ENCODE measurements at places on chromosomes 3 and 15.

- no peak for DNase-seq
Measured at GRCh38 chr3:142644502-142644901, 48.3 kb downstream of the PLS1 start.

DNA sequence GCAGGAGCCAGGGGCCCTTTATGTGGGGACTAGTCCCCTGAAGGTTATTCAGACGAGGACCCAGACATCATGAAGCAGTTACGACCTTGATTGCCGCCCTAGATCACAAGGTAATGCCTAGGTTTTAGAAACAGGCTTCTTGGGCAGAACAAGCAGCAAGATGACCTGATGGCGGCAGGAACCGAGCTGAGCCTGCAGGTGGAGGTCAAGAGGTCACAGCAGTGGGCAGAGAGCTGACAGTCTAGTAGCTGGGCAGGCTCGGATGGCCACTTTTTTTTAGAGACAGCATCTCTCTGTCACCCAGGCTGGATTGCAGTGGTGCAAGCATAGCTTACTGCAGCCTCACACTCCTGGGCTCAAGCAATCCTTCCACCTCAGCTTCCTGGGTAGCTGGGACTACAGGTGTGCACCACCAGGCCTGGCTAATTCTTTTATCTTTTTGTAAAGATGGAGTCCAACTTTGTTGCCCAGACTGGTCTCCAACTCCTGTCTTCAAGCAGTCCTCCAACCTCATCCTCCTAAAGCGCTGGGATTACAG is 83.5 kb upstream of the ABHD17C start:
- DNase-seq: no peak

GRCh38 chr3:138356730-138357405 is 8.5 kb downstream of the MRAS start:
- DNase-seq: no peak

GRCh38 chr15:36175186-36175740 is 404.2 kb upstream of the CDIN1 start:
- DNase-seq: no peak

- no peak for DNase-seq
Measured at GRCh38 chr3:159866201-159866746, 122.4 kb upstream of the IL12A start.

- DNase-seq: no peak
Measured at GRCh38 chr15:41278319-41278718, 47.3 kb downstream of the CHP1 start.

DNA sequence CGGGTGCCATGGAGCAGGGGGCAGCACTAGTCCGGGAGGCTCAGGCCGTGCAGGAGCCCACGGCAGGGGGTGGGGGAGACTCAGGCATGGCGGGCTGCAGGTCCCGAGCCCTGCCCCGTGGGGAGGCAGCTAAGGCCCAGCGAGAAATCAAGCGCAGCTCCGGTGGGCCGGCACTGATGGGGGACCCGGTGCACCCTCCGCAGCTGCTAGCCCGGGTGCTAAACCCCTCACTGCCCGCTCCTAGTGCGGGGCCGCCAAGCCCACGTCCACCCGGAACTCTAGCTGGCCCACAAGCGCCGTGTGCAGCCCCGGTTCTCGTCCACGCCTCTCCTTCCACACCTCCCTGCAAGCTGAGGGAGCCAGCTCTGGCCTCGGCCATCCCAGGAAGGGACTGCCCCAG is 49.6 kb upstream of the SOX14 start:
- DNase-seq: no peak

DNA sequence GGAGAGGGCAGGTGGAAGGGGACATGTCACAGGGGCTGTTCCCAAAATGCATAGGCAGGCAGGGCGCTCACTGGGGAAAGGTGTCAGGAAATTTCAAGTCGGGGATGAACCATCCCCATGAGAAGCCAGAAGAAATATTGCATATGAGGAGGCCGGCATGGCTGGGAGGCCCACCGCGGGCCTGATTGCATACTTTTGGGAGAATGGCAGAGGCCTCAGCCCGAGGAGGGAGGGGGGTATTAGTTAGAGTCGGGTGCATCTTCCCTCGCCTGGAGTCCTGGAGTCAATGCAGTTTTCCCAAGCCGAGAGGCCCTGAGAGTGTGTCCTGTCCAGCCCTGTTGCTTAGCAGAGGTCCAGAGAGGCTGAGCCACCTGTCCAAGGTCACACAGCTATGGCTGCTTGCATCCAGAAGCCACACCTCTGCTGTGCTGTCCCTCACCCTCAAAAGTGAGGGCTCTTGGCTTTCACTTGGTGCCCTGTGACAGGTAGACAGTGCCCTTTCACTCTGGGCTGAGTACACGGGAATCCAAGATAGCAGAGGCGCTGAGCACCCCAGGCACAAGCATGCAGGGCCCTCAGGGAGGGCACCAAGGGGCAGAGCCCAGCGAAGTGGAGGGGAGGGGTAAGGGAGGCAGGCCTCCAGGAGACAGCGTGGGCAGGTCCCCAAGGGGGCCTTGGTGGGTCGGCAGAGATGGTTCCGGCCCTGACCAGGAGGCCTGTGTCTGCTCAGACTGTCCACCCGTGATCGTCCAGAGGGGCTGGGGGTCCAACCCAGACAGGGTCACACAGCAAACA is 48.5 kb downstream of the GRIP2 start:
- DNase-seq: no peak

DNA sequence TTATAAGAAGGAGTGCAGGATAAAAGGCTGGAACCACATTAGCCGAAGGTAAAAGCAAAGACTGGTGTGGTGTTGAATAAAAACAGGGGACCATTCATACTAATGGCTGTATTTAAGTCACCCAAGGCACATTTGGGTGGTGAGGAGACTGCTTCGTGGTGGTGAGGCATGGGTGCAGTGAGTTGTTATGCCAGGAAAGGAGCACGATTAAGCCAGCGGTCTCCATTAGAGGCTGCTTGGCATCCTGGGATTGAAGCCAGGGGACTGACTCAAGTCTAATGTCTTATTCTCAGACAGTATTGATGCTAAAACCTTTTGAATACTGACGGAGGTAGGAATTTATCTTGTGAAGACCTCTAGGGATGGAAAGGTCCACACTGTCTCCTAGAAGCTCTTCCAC is 21.9 kb downstream of the FEM1B start:
- no peak for DNase-seq

DNA sequence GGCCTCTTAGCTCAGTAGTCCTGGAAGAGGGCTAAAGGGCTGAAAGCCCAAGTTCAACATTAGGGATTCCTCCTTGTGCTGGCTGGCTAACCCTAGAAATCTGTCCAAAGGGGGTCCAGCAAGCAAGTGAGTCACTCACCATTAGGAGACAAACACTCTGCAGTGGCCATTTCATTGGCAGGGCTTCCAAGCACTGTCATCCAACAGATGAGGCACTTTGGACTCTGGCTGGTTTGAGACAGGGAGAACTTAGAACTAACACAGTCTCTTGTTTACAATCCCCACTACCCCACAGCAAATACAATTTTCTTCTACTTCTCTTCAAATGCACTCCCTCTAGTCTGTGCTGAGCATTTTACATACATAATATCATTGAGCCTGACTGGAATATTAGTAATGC is 10.1 kb upstream of the WNT5A start:
- no peak for DNase-seq

DNA sequence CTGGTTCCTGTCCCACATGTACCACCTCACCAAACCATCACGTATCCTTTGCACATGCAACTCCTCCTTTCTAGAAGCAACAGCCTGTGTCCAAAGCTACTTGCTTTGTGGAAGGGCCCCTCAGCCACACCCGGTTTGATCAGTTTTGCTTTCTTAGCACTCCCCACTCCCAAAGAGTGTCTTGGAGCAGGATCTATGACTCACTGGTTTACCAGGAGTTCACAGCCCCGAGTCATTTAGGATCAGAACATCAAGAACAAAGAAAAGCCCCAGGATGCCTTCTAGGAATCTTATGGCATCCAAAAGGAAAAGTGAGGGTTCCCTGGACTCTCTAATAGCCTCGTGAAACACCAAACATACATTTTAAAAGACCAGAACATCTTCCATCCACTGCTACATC is 50.7 kb upstream of the IGF1R start:
- DNase-seq: no peak

DNA sequence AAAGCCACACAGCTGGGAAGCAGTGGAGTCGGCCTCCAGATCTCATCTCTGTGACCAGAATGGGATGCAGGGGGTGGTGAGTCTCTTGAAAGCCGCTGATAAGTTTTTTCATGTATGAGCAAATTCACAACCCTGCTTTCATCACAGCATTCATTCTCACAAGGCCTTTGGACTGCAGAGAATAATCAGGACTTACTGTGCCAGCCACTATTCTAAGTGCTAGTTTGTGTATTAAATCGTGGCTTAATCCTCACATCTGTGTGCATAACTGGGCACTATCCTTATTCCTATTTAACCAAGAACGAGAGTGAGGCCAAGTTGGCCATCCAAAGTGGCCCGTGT is 64.2 kb upstream of the POLG start:
- DNase-seq: no peak

GRCh38 chr3:53190659-53191058 is 29.6 kb downstream of the PRKCD start:
- no peak for DNase-seq

DNA sequence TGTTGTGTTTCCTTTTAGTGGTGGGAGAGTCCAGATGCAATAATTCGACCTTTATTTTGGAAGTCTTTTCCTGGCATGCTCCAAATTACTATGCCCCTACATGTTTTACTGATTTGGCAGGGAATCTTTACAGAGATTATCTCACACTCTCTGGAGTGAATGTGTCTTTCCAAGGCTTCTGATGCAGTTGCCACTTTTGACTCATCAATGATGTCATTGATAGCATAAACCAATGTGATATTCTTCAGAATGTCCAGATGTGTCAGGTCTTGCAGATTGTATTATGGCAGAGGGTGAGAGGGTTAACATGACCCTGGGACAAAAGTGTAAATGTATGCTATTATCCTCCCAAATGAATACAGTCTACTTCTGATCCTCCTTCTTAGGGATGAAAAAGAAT is 9.7 kb downstream of the RTP4 start:
- DNase-seq: no peak

DNA sequence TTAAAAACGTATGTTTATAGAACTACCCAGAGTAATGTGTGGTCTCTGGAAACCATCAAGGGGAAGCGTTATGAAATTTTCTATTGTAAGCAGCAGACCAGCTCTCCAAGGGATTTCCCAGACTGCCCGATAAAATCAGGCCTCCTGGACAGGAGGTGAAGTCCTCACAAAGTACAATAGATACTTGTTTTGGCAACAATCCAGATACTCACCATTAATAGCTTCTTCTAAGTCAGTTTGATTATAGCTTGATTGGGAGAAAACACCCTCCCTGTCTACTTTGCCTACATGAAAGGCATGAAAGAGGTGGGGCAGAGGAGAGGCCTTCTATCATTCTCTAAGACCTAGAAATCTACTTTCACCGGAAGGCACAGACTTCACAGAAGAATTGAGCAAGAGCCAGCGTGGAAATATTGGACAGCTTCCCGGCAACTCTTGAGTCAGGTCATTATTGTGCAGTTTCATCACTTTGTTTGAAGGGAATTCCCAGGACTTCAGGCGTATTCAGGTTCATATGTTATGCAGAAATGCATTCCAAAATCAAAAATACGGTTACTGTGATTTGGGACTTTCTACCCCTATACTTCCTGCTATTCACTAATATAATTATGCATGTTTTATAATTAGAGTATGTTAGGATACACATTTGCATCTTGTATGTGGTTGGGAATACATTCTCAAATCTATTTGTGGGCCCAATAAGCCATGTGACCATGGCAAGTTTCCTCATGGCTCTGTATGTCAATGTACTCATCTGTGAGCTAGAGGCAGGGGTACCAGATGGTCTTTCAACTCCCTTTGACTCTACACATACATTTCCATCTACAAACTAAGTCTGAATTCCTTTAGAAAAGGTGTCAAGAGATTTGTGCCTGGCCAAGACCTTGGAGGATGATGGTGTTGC is 103.5 kb downstream of the CD47 start:
- no peak for DNase-seq

- no peak for DNase-seq
Measured at GRCh38 chr3:13879946-13880810, at the start of gene WNT7A. TSS of gene WNT7A (minus strand) at chr3:13880071. CDS start at chr3:13879816, 255 bp downstream.

- DNase-seq: no peak
Measured at GRCh38 chr3:54654776-54655175, 273.1 kb downstream of the LRTM1 start.

GRCh38 chr15:67396114-67396513 is 124.8 kb upstream of the C15orf61 start:
- no peak for DNase-seq

DNA sequence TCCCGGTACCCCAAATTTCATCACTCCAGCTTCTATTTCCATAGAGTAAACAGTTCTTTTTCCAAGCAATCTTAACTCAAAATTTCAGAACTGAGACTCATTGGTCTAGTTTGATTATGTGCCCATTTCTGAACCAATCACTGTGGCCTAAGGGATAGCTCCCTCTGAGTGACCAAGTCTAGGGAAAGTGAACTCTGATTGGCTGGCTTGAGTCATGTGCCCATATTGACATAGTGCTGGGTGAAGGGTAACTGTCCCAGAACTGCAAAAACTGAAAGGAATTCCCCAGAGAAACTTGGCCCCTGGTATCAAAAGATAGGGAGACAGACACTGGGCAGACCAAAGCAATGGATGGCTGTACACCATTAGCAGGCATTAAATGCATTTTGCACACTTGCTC is 171.2 kb upstream of the WNT5A start:
- DNase-seq: no peak

GRCh38 chr15:60347480-60348049 is 50.2 kb downstream of the ANXA2 start:
- no peak for DNase-seq

- no peak for DNase-seq
Measured at GRCh38 chr3:127911421-127911931, 3.6 kb upstream of the KBTBD12 start.

- DNase-seq: no peak
Measured at GRCh38 chr3:182692695-182693094, 100.6 kb upstream of the ATP11B start.

GRCh38 chr3:33218446-33219174 is at the start of gene SUSD5:
TSS of gene SUSD5 (minus strand) at chr3:33218810. CDS start at chr3:33218797, 13 bp downstream.
- no peak for DNase-seq

- no peak for DNase-seq
Measured at GRCh38 chr15:66838671-66839239, 136.7 kb downstream of the SMAD6 start.

- DNase-seq: peak; percentile 40
Measured at GRCh38 chr3:48623851-48624547, 2.4 kb upstream of the TMEM89 start.

DNA sequence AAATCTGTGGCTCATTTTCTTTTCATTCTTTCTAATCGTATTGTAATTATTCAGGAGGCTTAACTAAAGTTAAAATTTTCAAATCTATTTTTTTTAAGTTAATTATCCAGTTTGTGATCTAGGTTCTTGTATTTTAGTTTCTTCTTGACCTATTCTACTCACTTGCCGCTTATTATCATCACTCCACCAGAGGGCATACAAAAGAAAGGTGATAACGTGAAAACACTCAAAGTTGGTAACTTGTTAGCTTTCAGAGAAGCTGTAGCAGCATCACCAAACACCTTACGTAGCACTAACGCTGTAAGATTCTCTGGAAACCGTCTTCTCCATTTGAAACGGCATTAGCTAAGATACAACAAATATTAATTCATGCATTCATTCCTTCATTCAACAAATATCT is 4.8 kb downstream of the GNB4 start:
- no peak for DNase-seq
